ENCODE measurements at places on chromosomes 2 and 18. TPM values are rescaled to one million over a fixed set of nuclear protein-coding genes. Genes with fewer than 3 reads are reported as not detected.

- DNase-seq, result no peak
- H3K27me3 ChIP-seq, result no peaks in the 10 kb centered on the region
- H3K4me1 ChIP-seq, result no peaks in the 10 kb centered on the region
- H3K4me3 ChIP-seq, result no peak overlapping the region
- H3K27ac ChIP-seq, result no peak overlapping the region
- H3K36me3 ChIP-seq, result no peaks in the 10 kb centered on the region
These were observed 83.7 kb downstream of the CERKL start for GRCh38 chr2:181573140-181573736.

DNA sequence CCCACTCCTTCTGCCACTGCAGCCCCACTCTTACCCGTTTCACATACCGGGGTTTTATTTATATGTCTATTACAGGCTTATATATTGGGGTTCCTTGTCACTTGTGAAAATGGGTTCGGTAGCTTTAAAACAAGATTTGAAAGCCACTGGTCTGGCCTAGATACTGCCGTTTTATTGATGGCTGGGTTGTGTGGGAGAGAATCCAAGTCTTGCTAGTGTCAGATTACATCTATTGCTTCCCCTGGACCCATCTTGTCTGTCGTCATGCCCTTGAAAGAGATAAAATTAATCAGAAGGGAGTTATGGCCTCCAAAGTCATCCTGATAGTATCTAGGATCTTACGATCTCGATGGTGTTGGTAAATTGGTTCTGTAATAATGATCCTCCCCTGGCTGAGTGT lies 79.4 kb downstream of the EIPR1 start:
- H3K36me3 ChIP-seq, result no peaks in the 10 kb centered on the region
- no peak overlapping the region for H3K4me3 ChIP-seq
- no peaks in the 10 kb centered on the region for H3K4me1 ChIP-seq
- no peak for DNase-seq
- H3K27ac ChIP-seq, result no peak overlapping the region

DNA sequence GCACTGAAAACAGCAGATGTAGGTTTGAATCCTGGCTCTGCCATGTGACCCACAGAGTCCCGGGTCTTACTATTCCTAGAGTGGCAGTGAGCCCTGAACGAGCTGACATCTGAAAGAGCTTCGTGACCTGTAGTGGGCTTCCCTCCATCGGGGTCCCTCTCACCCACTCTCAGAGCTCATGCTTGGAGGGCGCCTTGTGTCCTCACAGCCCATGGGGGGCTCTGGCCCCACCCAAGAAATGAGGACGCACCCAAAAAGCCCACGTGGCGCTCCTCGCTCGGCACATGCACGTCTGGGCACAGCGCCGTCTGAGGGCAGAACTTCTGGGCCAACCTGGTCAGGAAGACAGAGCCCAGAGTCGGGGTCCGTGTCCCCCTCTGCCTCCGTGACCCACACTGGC lies 23.7 kb downstream of the LBH start:
- peaks cover 86% of the 10 kb centered on the region for H3K4me1 ChIP-seq
- peak overlapping the region; percentile 58 for H3K27ac ChIP-seq
- H3K4me3 ChIP-seq, result no peak overlapping the region

- H3K27me3 ChIP-seq, result no peaks in the 10 kb centered on the region
- no peak overlapping the region for H3K4me3 ChIP-seq
- H3K4me1 ChIP-seq, result no peaks in the 10 kb centered on the region
- no peak for DNase-seq
- H3K36me3 ChIP-seq, result no peaks in the 10 kb centered on the region
These were observed 11.7 kb downstream of the TM4SF20 start for GRCh38 chr2:227367427-227367795.

- DNase-seq, result no peak
- H3K4me1 ChIP-seq, result peaks cover 3% of the 10 kb centered on the region
- no peaks in the 10 kb centered on the region for H3K27me3 ChIP-seq
- peak overlapping the region; percentile 46 for H3K27ac ChIP-seq
- no peak overlapping the region for H3K4me3 ChIP-seq
These were observed 94.7 kb downstream of the ANKRD44 start for GRCh38 chr2:197215748-197216360.

DNA sequence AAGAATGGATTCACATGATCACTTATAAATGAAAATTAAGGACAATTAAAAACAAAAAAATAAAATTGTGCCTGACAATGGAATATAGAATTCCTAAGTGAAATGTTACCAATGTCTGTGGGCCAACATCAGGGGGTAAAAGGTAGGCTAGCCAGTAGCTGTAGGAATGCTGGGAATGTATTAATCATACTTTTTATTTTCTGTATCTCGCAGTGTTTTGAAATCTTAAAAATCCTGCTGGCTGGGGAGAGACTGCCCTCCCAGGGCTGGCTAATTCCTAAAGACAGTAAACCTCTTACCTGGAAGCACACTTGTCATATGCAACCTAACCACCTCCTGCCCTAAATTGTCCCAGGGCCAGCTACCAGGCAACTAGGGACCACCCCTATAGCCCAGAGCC lies 69.8 kb downstream of the REV1 start:
- no peak overlapping the region for H3K27ac ChIP-seq
- H3K4me1 ChIP-seq, result no peaks in the 10 kb centered on the region
- H3K36me3 ChIP-seq, result no peaks in the 10 kb centered on the region
- no peak for DNase-seq

GRCh38 chr18:42072407-42072806 lies 117.4 kb downstream of the PIK3C3 start:
- no peak for DNase-seq
- no peaks in the 10 kb centered on the region for H3K27me3 ChIP-seq
- no peaks in the 10 kb centered on the region for H3K4me1 ChIP-seq
- H3K36me3 ChIP-seq, result peaks cover 17% of the 10 kb centered on the region
- H3K27ac ChIP-seq, result no peak overlapping the region

- peak; percentile 77 for DNase-seq
- H3K4me3 ChIP-seq, result peak overlapping the region; percentile 76
- H3K27me3 ChIP-seq, result no peaks in the 10 kb centered on the region
- H3K4me1 ChIP-seq, result peaks cover 10% of the 10 kb centered on the region
These were observed 507 bp downstream of the CNNM4 start for GRCh38 chr2:96760986-96761832.

DNA sequence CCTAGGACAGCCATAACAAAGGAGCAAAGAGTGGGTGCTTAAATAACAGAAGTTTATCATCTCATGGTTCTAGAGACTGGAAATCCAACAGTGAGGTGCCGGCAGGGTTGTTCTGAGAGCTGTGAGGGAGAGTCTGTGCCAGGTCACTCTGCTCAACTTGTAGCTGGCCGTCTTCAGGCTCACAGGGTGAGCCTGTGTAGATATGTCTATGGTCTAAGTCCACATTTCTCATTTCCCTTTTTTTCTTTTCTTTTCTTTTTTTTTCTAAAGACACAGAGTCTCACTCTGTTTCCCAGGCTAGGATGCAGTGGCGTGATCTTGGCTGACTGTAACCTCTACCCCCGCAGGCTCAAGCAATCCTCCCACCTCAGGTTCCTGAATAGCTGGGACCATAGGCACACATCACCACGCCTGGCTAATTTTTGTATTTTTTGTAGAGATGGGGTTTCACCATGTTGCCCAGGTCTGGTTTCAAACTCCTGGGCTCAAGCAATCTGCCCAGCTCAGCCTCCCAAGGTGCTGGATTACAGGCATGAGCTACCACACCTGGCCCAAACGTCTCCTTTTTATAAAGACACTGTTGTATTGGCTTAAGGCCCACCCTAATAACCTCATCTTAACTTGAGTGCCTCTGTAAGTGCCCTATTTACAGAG lies 142.2 kb downstream of the SP3 start:
- no peaks in the 10 kb centered on the region for H3K27me3 ChIP-seq
- no peak overlapping the region for H3K4me3 ChIP-seq
- H3K36me3 ChIP-seq, result no peaks in the 10 kb centered on the region
- DNase-seq, result no peak

DNA sequence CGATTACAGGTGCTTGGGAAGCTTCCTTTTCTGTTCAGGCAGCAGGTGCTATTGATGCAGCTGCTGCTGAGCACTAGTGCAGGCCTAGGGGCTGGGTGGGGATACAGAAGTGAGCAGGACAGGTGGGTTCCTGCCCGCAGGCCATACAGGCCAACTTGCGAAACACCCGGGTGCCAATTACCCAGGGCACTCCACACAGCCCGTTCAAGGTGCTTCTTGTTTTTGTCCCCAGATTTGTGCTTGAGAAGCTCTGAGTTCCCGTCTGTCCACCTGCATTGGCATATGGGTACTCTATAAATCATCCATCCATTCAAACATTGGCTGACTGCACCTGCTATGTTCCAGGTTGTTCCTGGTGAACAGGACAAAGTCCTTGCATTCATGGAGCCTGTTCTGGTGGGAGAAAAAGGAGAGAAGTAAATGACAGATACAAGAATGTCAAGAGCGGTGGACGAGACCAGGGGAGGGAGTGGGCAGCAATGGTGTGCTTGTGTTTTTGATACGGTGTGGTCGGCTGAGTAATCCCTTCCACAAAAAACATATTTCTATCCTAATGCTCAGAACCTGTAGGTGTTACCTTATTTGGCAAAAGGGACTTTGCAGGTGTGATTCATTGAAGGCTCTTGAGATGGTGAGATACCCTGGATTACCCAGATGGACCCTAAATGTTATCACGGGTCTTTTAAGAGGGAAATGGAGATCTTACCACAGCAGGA lies 31.4 kb downstream of the SH3BP4 start:
- DNase-seq, result no peak
- H3K4me3 ChIP-seq, result no peak overlapping the region
- no peaks in the 10 kb centered on the region for H3K36me3 ChIP-seq
- peaks cover 48% of the 10 kb centered on the region for H3K4me1 ChIP-seq
- H3K27me3 ChIP-seq, result no peaks in the 10 kb centered on the region

- H3K27me3 ChIP-seq, result no peaks in the 10 kb centered on the region
- H3K4me1 ChIP-seq, result no peaks in the 10 kb centered on the region
- peak overlapping the region; percentile 28 for H3K27ac ChIP-seq
- no peaks in the 10 kb centered on the region for H3K36me3 ChIP-seq
- DNase-seq, result no peak
- no peak overlapping the region for H3K4me3 ChIP-seq
These were observed 418.6 kb downstream of the TRIB2 start for GRCh38 chr2:13135369-13135768.

GRCh38 chr2:217418090-217418489 lies 558.2 kb upstream of the TNP1 start:
- no peak for DNase-seq
- H3K4me3 ChIP-seq, result no peak overlapping the region
- H3K27me3 ChIP-seq, result no peaks in the 10 kb centered on the region

- no peak for DNase-seq
- peaks cover 2% of the 10 kb centered on the region for H3K27me3 ChIP-seq
- no peak overlapping the region for H3K4me3 ChIP-seq
- no peaks in the 10 kb centered on the region for H3K36me3 ChIP-seq
These were observed 31.8 kb downstream of the AFF3 start for GRCh38 chr2:100110614-100111000.

GRCh38 chr2:170647741-170648436 lies 67.2 kb upstream of the SP5 start:
- H3K4me1 ChIP-seq, result no peaks in the 10 kb centered on the region
- H3K27me3 ChIP-seq, result no peaks in the 10 kb centered on the region
- H3K27ac ChIP-seq, result no peak overlapping the region
- H3K4me3 ChIP-seq, result no peak overlapping the region

DNA sequence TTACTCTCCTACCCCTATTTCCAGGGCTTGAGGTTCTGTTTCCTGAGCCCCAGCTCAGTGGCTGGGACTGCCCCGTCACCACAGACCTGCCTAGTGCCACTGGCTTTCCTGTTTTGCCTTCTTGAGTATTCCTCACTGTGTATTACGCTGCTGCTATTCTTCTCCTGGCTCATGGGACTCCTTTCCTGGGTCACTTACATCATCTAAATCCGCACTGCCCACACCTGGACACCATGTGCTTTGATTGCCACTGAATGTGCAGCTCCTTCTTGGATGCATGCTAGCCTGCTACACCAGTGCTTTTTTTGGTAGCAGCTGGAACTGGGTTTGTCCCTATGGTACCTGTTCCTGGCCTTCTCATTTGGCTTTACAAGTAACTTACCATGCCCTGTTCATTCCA lies 96.6 kb upstream of the PTPRM start:
- H3K27ac ChIP-seq, result no peak overlapping the region
- no peak for DNase-seq
- H3K4me3 ChIP-seq, result no peak overlapping the region
- H3K27me3 ChIP-seq, result no peaks in the 10 kb centered on the region
- no peaks in the 10 kb centered on the region for H3K36me3 ChIP-seq

GRCh38 chr2:207658156-207658555 lies 33.0 kb upstream of the METTL21A start:
- no peaks in the 10 kb centered on the region for H3K27me3 ChIP-seq
- H3K4me1 ChIP-seq, result no peaks in the 10 kb centered on the region
- DNase-seq, result no peak
- no peak overlapping the region for H3K4me3 ChIP-seq
- H3K27ac ChIP-seq, result no peak overlapping the region
- H3K36me3 ChIP-seq, result no peaks in the 10 kb centered on the region

- H3K36me3 ChIP-seq, result no peaks in the 10 kb centered on the region
- no peak for DNase-seq
- H3K4me3 ChIP-seq, result no peak overlapping the region
- H3K4me1 ChIP-seq, result no peaks in the 10 kb centered on the region
- H3K27ac ChIP-seq, result no peak overlapping the region
These were observed 47.5 kb downstream of the ASB18 start for GRCh38 chr2:236216711-236217110.

DNA sequence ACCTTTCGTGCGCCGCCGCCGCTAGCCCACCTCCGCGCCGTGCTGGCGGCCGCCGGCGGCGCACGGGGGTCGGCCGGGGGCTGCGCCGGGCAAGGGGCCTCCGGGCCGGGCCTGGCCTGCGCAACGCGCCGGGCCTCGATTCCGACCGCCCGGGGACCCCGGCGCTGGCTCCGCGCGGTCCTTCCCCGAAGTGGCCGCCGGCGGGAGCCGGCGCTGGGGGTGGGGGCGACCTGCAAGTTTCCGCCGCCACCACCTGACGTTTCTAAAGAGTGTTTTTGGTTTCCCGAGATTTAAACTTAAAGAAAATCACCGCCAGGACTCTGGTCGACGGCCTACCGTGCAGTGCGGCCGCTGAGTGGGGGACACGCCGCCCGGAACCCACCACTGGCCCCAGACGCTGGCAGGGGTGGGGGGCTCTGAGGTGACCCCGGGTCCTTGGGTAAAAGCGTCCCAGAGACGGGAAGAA lies 3.8 kb upstream of the GATA6 start:
- no peak for DNase-seq
- peaks cover 6% of the 10 kb centered on the region for H3K4me1 ChIP-seq
- H3K27ac ChIP-seq, result peak overlapping the region; percentile 97
- H3K27me3 ChIP-seq, result no peaks in the 10 kb centered on the region
- no peaks in the 10 kb centered on the region for H3K36me3 ChIP-seq

GRCh38 chr18:23077493-23078256 lies 57.6 kb upstream of the CABLES1 start:
- no peaks in the 10 kb centered on the region for H3K4me1 ChIP-seq
- no peaks in the 10 kb centered on the region for H3K36me3 ChIP-seq
- DNase-seq, result no peak

- no peak overlapping the region for H3K27ac ChIP-seq
- no peaks in the 10 kb centered on the region for H3K36me3 ChIP-seq
- no peaks in the 10 kb centered on the region for H3K27me3 ChIP-seq
- peaks cover 38% of the 10 kb centered on the region for H3K4me1 ChIP-seq
These were observed 37.2 kb downstream of the GALNT1 start for GRCh38 chr18:35618696-35619095.

- H3K27me3 ChIP-seq, result no peaks in the 10 kb centered on the region
- no peak overlapping the region for H3K27ac ChIP-seq
- H3K36me3 ChIP-seq, result peaks cover 93% of the 10 kb centered on the region
- H3K4me3 ChIP-seq, result no peak overlapping the region
- no peaks in the 10 kb centered on the region for H3K4me1 ChIP-seq
- no peak for DNase-seq
These were observed 69.6 kb upstream of the EMILIN2 start for GRCh38 chr18:2777241-2777640.

Gene CCDC93
- total RNA-seq, result 29.3 TPM

Gene AGBL5
- 10.5 TPM for total RNA-seq

Gene CIB4
- total RNA-seq, result not detected

Gene DIS3L2
- 27.3 TPM for total RNA-seq

Gene CDKL4
- total RNA-seq, result not detected

Gene PID1
- 7.1 TPM for total RNA-seq

Gene B4GALT6
- 3.9 TPM for total RNA-seq
